ENCODE measurements at places on chromosomes 4 and X.

DNA sequence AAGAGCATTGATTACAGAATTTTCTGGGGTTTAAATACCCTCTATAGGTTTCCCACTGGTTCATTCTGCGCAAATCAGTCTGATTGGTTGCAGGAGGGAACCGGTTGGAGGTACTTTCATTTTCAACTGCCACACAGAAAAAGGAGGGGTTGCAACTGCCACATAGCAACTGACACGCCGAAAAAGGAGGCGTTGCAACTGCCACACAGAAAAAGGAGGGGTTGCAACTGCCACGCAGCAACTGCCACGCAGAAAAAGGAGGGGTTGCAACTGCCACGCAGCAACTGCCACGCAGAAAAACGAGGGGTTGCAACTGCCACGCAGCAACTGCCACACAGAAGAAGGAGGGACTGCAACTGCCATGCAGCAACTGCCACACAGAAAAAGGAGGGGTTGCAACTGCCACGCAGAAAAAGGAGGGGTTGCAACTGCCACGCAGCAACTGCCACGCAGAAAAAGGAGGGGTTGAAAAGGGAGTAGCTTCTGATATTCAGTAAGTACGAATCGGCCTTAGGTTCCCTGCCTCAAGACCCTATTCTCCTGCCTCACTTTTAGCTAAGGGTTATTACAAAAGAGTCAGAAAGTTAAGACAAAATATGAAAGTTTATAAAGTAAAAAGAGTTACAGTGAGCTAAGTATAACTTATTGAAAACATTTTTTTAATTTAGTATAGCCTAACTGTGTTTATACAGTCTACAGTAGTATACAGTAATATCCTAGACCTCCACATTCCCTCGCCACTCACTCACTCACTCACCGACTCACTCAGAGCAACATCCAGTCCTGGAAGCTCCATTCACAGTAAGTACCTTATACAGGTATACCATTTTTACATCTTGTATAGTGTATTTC, 431.8 kb downstream of the KCTD8 start:
- no peak for DNase-seq

- DNase-seq: no peak
These were observed 48.4 kb upstream of the SLC7A3 start for GRCh38 chrX:70979136-70979762.

- DNase-seq: no peak
These were observed 42.5 kb upstream of the ANTXR2 start for GRCh38 chr4:80115368-80116181.

DNA sequence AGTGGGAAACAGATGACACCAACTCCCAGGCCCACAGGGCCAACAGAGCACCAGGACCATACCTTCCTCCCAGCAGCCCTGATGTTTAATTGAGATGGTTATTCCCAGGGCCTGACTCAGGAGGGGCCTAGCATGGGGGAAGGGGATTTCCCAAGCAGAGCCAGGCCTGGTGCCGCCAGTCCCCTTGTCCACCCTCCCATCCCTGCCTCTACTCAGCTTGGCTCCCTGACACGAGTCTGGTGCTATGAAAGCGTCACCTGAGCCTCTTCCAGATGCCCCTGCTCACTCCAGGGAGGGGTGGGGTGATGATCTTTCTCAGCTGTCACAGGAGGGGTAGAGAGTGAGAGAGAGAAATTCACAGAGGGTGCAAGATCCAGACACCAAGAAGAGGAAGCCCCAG, 72.7 kb downstream of the EFNB1 start:
- DNase-seq: no peak
